Activated naive CD8-positive, alpha-beta T cell treated with anti-CD3 and anti-CD28 coated beads, Interleukin-2, amount 10 ng/mL, durations not matched to agents 7 days and 5 days (primary cell): ENCODE measurements at places on chromosomes 6 and 20.

GRCh38 chr6:144365271-144365670, 80.1 kb downstream of the UTRN start:
- H3K36me3 ChIP-seq, result peaks cover 62% of the 10 kb centered on the region
- DNase-seq, result no peak
- no peak overlapping the region for H3K27ac ChIP-seq
- no peaks in the 10 kb centered on the region for H3K27me3 ChIP-seq
- peaks cover 39% of the 10 kb centered on the region for H3K4me1 ChIP-seq

DNA sequence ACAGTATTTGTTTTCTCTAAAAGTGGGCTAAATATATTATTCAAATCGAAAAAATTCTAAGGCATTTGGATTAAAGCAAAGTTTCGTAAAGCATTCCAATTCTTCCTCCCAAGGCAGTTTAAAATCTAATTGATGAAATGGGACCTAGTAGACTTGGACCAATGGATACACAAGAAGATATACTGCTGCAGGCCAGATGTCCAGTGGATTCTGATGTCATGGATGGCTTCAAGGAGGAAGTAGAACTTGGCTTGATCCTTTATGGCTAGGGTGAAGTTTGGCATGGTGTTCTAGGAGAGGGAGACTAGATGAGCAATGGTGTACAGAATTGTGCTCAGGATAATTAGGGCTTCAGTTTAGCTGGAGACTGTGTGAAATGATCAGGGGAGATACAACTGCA, 559.5 kb upstream of the MMS22L start:
- no peak overlapping the region for H3K4me3 ChIP-seq
- no peaks in the 10 kb centered on the region for H3K27me3 ChIP-seq
- no peaks in the 10 kb centered on the region for H3K36me3 ChIP-seq
- H3K27ac ChIP-seq, result no peak overlapping the region

DNA sequence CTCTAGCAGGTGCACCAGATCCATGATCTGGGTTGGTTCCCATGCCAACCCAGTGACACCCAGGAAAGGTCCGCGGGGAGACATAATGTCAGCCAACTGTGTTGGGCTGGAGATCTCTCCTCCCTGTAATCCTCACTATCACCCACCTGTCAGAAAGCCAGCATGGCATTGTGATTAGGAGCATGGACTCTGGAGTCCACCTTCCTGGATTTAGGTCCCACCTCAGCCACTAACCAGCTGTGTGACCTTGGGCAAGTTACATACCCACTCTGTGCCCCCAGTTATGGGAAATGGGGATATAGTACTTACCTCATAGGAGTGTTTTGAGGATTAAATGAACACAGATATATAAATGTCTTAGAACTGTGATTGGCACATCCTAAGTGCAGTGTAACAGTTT, 97.9 kb downstream of the ZDHHC14 start:
- H3K36me3 ChIP-seq, result peaks cover 10% of the 10 kb centered on the region
- no peak overlapping the region for H3K4me3 ChIP-seq
- no peak for DNase-seq
- H3K27me3 ChIP-seq, result peaks cover 13% of the 10 kb centered on the region

DNA sequence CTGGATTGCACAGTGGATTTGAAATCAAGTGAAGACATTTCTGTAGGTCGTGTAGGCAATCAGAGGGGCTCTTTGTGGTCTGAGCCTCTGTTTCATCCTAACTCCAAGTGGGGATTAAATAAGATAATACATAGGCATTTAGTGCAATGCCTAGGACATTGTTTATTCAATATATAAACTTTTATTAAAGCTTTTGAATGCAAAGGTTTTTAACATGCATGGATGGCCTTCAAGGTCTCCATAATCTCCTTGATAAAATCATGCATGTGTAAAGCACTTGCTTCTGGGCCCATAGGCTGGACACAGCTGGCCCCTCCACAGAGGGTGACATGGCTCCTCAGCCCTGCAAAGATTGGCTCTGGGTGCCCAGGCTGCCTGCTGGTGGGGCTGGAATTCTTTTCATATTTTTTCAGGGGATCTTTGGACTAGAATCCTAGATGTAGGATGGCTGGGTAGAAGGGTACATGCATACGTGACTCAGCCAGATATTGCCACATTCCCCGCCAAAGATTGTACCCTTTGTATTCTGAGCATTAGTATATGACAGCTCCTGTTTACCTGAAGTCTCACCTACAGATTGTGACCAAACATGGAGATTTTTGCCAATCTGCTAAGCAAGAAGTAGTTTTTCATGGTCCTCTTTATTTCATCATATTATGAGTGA, 19.0 kb upstream of the AVP start:
- no peak overlapping the region for H3K4me3 ChIP-seq
- no peak overlapping the region for H3K27ac ChIP-seq
- DNase-seq, result no peak
- peaks cover 17% of the 10 kb centered on the region for H3K4me1 ChIP-seq

- no peak overlapping the region for H3K4me3 ChIP-seq
- peaks cover 3% of the 10 kb centered on the region for H3K27me3 ChIP-seq
- H3K36me3 ChIP-seq, result no peaks in the 10 kb centered on the region
- no peak for DNase-seq
These were observed 27.2 kb downstream of the VEGFA start for GRCh38 chr6:43796903-43797890.

DNA sequence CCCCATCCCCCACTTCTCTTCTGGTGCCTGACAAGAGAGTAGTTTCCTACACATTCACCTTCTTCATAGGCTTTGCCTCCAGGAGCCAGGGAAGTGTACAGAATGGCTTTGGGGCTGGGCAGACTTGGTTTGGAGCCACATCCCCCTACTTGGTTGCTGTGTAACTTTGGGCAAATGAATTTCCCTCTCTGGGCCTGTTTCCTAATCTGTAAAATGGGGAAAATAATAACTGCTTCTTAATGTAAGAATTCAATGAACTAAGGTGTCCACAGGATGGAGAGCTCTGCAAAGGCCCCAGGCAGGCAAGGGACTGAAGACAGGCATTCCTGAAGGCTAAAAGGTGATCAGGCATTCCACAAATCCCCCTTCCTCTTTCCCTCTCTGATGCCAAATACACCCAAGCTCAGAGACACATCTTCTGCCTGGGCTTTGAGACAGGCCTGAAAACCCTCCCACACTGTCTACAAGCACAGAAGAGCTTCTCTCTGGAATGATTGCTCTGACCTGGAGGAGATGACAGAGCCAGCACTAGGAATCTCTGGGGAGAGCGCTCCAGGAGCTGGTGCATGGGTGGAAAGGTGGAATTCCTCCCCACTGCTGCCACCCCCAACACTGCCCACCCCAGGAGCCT, 6.9 kb upstream of the C20orf203 start:
- peaks cover 25% of the 10 kb centered on the region for H3K4me1 ChIP-seq
- H3K27me3 ChIP-seq, result no peaks in the 10 kb centered on the region
- H3K4me3 ChIP-seq, result no peak overlapping the region
- DNase-seq, result no peak
- H3K36me3 ChIP-seq, result peaks cover 3% of the 10 kb centered on the region
- peak overlapping the region; percentile 68 for H3K27ac ChIP-seq

- no peaks in the 10 kb centered on the region for H3K27me3 ChIP-seq
- H3K4me1 ChIP-seq, result peaks cover 18% of the 10 kb centered on the region
- DNase-seq, result no peak
- no peak overlapping the region for H3K4me3 ChIP-seq
- H3K27ac ChIP-seq, result no peak overlapping the region
- peaks cover 4% of the 10 kb centered on the region for H3K36me3 ChIP-seq
These were observed 13.2 kb downstream of the QKI start for GRCh38 chr6:163427498-163428254.

DNA sequence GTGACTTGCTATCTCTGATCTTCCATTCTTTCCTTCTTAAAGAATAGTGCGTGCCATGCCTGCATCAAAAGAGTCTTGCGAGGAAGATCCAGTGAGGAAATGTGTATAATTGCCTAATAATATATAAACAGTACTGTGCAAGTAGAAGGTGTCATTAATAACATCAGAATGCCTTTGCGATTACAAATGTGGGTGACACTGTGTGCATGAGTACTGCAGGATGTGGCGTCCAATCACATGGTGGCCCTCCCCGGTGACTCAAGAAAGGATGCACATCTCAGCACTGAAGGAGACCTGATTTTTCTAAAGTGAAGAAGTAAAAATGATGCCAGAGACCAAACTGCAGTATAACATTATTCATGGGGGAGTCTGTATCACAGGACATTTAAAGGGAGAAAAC, 107.5 kb upstream of the EDN1 start:
- H3K4me3 ChIP-seq, result no peak overlapping the region
- no peak overlapping the region for H3K27ac ChIP-seq
- no peaks in the 10 kb centered on the region for H3K36me3 ChIP-seq
- H3K4me1 ChIP-seq, result peaks cover 9% of the 10 kb centered on the region
- no peaks in the 10 kb centered on the region for H3K27me3 ChIP-seq

- H3K4me3 ChIP-seq, result peak within 1 kb of the TSS; percentile 77
- H3K36me3 ChIP-seq, result no peaks in the 10 kb centered on the region
- H3K4me1 ChIP-seq, result peaks cover 11% of the 10 kb centered on the region
- H3K27me3 ChIP-seq, result no peaks in the 10 kb centered on the region
- DNase-seq, result peak; percentile 82
- H3K27ac ChIP-seq, result peak within 1 kb of the TSS; percentile 40
These were observed at the start of gene TXNDC5 for GRCh38 chr6:7910654-7911344. Gene TXNDC5, minus strand, starts transcription at chr6:7910788. Its CDS starts 12 bp downstream, at chr6:7910776.

- H3K4me3 ChIP-seq, result no peak overlapping the region
- H3K27ac ChIP-seq, result no peak overlapping the region
- no peaks in the 10 kb centered on the region for H3K36me3 ChIP-seq
- H3K4me1 ChIP-seq, result no peaks in the 10 kb centered on the region
- DNase-seq, result no peak
These were observed 204.8 kb downstream of the HDGFL1 start for GRCh38 chr6:22774129-22774528.

- no peak overlapping the region for H3K27ac ChIP-seq
- DNase-seq, result no peak
- no peaks in the 10 kb centered on the region for H3K36me3 ChIP-seq
These were observed 32.3 kb upstream of the MCM9 start for GRCh38 chr6:118967239-118967638.

DNA sequence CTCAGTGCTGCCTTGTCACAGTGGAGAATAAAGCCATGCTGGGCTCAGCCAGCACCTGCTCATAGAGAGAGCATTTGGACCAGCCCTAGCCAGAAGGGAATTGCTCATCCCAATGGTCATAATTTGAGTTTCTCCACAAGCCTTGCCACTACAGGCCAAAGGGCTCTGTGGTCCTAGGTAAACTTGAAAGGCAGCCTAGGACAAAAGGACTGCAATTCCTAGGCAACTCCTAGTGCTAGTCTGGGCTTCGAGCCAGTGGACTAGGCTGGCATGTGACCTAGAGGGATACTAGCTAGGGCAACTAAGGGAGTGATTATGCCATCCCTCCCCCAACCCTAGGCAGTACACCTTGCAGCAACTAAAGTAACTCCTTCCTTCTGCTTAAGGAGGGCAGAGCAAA, 516.2 kb downstream of the BCKDHB start:
- H3K4me1 ChIP-seq, result no peaks in the 10 kb centered on the region
- H3K27ac ChIP-seq, result no peak overlapping the region
- H3K4me3 ChIP-seq, result no peak overlapping the region
- DNase-seq, result no peak
- no peaks in the 10 kb centered on the region for H3K36me3 ChIP-seq

DNA sequence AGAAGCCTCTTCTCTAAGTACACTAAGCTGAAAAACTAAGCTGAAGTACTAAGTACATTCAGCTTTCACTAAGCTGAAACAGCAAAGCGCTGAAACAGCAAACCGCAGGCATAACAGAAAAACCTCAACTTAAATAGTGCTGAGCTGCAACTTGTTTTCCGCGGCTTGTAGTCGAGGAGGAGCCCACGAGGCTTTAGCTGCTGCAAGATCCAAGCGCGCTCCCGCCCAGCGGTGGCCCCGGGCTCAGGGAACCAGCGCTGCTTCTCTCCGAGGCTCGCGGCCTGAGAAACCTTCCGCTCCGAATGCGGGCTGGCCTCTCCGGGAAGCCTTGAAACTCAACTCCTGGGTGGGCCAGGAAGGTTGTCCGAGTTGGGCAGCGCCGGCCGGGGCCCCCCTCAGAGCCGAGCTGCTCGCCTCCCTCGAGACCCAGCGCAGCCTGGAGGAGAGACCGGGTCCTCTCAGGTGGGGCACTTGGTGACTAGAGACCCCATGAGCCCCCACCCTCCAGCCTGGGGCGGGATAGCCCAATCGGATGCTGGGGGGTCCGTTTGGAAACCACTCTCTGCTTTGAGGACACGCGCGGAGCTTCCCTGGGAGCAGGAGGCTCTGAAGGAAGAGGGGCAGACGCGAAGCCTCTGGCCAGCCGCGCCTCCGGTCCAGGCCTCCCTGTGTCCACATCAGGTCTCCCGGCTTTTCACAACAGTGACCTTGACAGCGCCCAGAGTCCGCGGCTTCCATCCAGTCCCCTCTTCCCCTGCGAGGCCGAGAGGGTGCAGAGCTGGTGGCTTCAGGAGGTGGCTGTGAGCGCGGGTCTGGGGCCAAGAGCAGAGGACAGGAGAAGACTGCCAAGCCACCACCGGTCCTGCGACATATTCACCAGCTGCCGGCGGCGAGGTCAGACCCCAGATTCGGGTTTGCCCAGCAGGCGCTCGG, 38.1 kb upstream of the HLA-E start:
- peaks cover 92% of the 10 kb centered on the region for H3K27me3 ChIP-seq
- H3K4me1 ChIP-seq, result peaks cover 16% of the 10 kb centered on the region
- peak; percentile 60 for DNase-seq

GRCh38 chr6:37620519-37620918, 77.2 kb downstream of the MDGA1 start:
- H3K36me3 ChIP-seq, result no peaks in the 10 kb centered on the region
- DNase-seq, result no peak
- H3K27me3 ChIP-seq, result peaks cover 2% of the 10 kb centered on the region
- H3K4me3 ChIP-seq, result no peak overlapping the region
- H3K27ac ChIP-seq, result no peak overlapping the region
- peaks cover 33% of the 10 kb centered on the region for H3K4me1 ChIP-seq

- no peak for DNase-seq
- no peak overlapping the region for H3K4me3 ChIP-seq
- H3K36me3 ChIP-seq, result peaks cover 18% of the 10 kb centered on the region
- H3K27ac ChIP-seq, result no peak overlapping the region
These were observed 16.3 kb downstream of the MRPL14 start for GRCh38 chr6:44110966-44111365.

DNA sequence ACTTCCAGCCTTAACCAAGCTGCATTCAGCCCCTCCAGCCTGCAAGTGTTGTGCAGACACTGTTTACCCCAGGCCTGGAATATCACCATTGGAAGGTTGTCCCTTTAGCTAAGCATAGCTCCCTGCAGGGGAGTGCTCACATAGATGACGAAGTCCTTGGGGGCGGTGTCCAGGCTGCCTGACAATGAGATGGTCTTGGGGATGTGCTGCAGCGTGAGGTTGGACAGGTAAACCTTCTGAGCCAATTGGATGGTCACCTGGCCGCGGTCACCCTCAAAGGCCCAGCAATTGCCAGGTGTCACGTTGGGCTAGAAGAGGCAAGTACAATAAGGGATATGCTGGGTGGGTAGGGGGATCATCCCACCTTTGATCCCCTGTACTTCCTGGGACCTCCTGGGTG, 18.6 kb downstream of the SUN5 start:
- no peak overlapping the region for H3K4me3 ChIP-seq
- no peak for DNase-seq
- H3K27ac ChIP-seq, result no peak overlapping the region
- H3K4me1 ChIP-seq, result no peaks in the 10 kb centered on the region
- no peaks in the 10 kb centered on the region for H3K36me3 ChIP-seq

- no peak for DNase-seq
- no peak overlapping the region for H3K4me3 ChIP-seq
- H3K27ac ChIP-seq, result no peak overlapping the region
- peaks cover 9% of the 10 kb centered on the region for H3K4me1 ChIP-seq
- peaks cover 15% of the 10 kb centered on the region for H3K36me3 ChIP-seq
- H3K27me3 ChIP-seq, result no peaks in the 10 kb centered on the region
These were observed 369.0 kb downstream of the SYNE1 start for GRCh38 chr6:152267967-152268845.
